ENCODE measurements at places on chromosomes 16 and 17. TPM values are rescaled to one million over a fixed set of nuclear protein-coding genes. Genes with fewer than 3 reads are reported as not detected.

DNA sequence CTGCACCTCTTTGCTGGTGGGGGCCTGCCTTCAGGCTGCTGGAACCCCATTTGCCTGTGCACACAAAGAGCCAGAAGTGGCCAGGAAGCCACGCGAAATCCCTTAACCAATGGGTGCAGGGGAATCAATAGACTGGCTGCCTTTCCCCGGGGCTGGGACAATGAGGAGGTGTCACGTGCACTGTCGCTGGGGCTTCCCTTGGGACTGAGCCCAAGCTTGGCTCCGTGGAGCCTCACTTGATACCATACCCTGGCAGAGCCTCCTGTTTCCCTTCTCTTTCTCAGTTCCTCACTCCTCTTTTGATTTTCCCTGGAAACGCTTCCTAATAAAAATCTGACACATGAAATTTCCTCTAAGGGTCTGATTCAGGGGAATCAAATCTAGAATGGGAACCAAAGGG is 38.8 kb upstream of the C16orf82 start:
- no peak for DNase-seq

The GNAO1 gene
- total RNA-seq: 0.85 TPM

The KCNJ16 gene
- total RNA-seq: not detected

The CTF1 gene
- 3.7 TPM for total RNA-seq

GRCh38 chr16:9679213-9679767 is 502.9 kb downstream of the GRIN2A start:
- no peak for DNase-seq

- DNase-seq: no peak
These were observed 29.7 kb downstream of the ZFPM1 start for GRCh38 chr16:88482630-88483391.

DNA sequence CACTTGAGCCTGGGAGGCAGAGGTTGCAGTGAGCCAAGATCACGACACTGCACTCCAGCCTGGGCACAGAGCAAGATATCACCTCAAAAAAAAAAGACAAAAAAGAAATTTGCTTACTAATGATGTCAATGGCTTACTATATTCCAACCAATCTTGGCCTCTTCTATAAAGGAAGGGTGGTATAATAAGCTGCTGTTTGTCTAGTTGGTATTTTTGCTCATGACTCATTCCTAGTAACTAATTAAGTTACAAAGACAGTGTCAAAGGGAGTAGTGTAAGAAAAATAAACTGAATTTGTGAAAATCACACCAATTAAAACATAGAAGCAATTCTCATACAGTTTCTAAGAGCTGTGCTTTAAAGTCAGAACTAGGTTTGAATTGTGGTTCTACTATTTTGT is 82.5 kb downstream of the NLK start:
- no peak for DNase-seq

- peak; percentile 32 for DNase-seq
These were observed 1.4 kb downstream of the MPRIP start for GRCh38 chr17:17043461-17044271.

GRCh38 chr16:85610446-85611193 is 2.5 kb upstream of the GSE1 start:
- no peak for DNase-seq

DNA sequence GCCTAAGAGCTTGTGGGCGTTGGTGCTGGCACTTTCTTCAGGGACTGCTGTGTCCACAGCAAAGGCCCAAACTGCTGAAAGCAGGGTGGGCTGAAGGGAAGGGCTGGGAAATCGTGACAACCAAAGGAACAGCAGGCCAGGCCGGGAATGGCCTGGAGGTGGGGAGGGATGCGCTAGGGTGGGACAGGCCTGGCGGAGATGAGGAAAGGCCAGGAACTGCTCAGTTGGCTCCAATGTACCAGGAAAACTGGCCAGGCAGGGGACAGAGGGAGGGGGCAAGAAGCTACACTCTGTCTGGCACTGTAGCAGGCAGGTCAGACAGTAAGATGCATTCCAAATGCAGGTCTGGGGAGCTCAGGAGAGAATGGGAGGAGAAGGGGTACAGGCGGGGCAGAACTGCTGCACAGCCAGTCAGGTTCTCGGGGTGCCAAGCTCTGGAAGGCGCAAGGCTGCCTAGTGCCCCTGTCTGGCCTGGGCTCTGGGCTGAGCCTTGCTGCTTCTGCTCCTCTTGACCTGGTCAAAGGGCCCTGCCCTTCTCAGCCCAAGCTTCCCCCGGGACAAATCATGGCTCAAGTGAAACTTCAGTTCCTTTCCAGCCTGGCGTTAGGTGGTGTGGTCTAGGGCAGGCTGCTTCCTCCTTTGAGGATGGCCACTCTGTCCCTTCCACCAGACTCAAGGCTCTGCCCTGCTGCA is 7.3 kb downstream of the PNMT start:
- DNase-seq: no peak

DNA sequence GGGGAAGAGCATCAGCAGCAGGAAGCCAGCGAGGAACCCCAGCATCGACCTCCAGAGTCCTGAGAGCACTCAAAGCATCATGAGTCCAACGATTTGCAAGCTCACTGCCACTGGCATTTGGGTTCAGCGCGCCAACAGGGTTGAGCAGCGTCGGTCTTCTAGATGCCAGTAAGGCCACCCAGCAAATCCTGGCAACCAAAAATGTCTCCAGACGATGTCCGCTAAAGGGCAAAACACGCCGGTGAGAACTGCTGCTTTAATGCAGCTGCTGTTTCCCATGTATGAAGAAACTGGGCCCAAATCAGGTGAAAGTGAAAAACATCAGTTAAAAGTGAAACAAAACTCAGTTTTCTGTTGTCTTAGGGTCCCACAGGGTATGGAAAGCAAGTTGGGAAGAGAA is 70.2 kb downstream of the ANKRD11 start:
- no peak for DNase-seq

The C16orf46 gene
- 0.36 TPM for total RNA-seq

The CMTR2 gene
- total RNA-seq: 17.2 TPM

- DNase-seq: no peak
These were observed 76.8 kb upstream of the ASIC2 start for GRCh38 chr17:33369876-33370275.

The CIITA gene
- total RNA-seq: not detected

- DNase-seq: no peak
These were observed 37.9 kb downstream of the KCNJ2 start for GRCh38 chr17:70207184-70207583.

The PCYT2 gene
- total RNA-seq: 28.5 TPM

The PMFBP1 gene
- total RNA-seq: 0.30 TPM

DNA sequence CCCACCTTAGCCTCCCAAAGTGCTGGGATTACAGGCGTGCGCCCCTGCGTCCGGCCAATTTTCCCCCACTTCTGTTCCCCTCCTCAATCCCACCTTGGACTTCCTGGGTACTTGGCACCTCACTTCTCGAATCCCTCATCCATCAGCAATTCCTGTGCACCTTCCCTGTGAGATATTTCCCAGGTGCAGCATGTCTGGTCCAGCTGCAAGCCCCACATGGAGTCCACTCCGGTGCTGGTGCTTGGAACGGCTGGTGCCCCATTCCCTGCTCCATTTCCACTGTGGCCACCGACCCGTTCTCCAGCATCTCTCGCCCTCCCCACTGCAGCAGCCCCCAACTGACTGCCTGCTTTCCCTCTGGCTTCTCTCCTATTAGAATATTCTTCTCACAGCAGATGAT is 35.3 kb downstream of the NOL11 start:
- DNase-seq: no peak

The SHCBP1 gene
- total RNA-seq: 6.4 TPM

Data from chondrocyte (in vitro differentiated cells).